Posterior cingulate gyrus (tissue), 11 donors: ENCODE measurements at places on chromosomes 2 and 18.

DNA sequence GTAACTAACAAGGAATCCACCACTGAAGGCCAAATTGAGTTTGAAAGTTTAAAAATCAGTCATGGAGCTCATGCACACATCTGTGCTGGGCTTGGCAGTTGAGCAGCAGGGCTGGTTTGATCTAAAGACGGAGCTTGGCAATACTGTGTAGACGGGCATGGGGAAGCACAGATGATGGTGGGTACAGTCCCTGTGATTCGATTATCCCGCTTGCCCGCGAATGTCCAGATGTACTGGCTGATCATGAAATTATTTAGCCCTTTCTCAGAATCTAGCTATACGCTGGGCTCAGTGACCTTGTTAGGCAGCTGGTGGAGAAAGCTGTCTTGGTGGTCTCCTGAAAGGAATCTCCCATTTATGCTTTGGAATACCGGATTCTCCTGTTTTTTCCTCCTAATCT is 74.8 kb upstream of the SOX11 start:
- no peak for DNase-seq

DNA sequence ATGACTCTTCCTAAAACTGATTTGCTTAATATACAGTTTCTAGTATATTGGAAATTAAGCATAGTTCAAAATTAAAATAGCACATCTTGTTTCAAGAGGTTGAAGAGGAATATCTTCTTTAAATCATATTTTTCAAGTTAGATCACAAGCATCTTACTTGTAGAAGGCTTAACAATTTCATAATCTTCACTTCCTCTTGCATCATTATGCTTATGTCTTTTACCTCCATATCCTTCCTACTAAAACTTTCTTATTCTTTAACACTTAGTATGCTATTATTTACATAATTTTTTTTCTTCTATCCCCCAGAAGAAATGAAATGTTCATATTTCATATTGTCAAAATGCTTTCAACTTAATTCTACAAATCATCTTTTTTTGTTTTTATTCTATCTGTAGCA is 1354.9 kb upstream of the TMEFF2 start:
- DNase-seq = no peak

DNA sequence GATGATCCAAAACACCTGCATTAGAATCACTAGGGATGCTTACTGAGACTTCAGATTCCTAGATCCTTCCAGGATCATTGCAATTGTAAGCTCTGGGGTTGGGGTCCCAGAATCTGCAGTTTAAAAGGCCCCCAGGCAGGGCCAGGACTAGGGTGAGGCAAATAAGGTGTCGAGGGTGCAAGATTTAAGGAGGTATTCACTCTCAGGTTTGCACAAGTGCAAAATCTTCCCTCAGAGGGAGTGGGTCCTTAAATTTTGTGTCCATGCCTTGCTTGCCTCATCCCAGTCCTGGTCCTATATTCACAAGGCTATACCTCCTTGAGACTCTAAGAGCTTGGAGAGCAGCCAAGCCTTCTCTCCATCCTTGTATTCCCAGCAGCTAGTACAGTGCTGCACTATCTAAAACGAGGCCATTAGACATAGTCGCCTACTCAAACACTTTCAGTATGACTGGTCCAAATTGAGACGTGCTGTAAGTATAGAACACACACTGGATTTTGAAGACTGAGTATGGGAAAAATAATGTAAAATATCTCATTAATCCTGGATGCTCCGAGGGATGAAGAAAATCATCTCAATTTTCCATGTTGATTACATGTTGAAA is 31.6 kb upstream of the MREG start:
- DNase-seq = no peak

- no peak for DNase-seq
These were observed 144.4 kb downstream of the PTPRM start for GRCh38 chr18:7711495-7711894.

DNA sequence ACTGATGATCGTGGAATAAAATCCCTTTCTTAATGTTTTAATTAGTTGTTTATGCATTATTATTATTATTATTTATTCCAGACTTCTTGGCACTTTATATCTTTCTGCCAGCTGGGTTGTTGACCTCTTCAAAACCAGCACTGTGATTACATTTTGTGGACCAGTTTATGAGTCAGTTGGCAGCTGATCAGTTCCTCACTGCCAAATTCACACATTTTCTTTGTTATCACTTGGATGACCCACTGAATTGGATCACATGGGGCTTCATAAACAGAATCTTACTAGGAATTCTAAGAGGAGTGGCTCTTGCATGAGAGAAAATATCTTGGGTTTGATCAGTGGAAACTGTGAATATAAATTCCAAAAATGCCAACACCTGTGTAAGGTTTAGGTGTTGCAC is 321.8 kb upstream of the SPRED2 start:
- no peak for DNase-seq

- no peak for DNase-seq
These were observed 345.1 kb downstream of the DYSF start for GRCh38 chr2:71798266-71799012.
